Esophagus muscularis mucosa (tissue), 4 donors: ENCODE measurements at places on chromosomes 3 and 15.
A peak's percentile ranks its signal among the peaks of the same experiment; 100 is the strongest.

- DNase-seq: no peak
These were observed 6.6 kb downstream of the GPX1 start for GRCh38 chr3:49351521-49352011.

DNA sequence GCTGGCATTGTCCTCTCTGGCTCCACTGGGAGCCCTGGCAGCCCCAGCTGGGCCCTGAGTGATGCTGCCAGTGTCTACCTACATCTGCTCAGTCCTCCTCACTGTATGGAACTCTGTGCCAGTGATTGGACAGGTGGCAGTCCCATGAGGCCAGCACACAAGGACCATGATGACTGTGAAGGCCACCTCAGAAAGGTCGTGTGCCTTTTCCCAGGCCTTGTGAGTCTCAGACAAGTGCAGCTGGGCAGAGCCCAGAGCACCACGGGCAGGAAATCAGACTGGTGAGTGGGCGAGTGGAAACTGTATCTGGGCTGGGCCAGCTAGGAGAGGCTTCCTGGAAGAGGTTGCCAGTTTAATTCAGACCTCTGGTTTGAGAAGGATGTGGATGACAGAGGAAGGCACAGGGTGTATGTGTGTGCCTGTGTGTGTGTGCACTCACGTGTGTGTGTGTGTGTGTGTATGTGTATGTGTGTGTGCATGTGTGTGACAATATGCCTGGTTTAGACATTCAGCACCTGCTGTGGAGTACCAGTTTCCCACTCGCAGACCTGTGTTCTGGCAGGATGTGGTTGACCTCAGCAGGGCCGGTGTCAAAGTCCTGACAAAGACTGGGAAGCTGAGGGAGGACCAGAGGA, 7.0 kb downstream of the MAPKAPK3 start:
- DNase-seq: no peak

DNA sequence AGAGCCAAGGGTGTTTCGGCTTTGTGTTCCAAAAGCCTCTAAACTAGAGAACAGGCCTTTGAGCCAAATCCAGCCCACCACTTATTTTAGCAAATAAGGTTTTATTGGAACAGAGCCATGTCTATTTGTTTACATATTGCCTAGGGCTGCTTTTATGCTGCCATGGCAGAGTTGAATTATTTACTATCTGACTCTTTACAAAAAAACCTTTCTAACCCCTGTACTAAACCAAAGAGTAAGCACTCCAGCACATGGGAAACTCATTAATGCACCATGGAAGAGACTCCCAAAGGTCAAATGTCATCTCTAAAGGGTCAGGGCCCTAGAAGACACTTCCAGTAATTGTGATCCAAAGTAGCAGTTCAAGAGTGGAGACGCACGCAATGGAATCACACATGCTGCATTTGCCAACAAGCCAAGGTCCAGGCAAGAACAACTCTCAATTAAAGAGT, 22.3 kb downstream of the OSBPL10 start:
- DNase-seq: peak; percentile 31

DNA sequence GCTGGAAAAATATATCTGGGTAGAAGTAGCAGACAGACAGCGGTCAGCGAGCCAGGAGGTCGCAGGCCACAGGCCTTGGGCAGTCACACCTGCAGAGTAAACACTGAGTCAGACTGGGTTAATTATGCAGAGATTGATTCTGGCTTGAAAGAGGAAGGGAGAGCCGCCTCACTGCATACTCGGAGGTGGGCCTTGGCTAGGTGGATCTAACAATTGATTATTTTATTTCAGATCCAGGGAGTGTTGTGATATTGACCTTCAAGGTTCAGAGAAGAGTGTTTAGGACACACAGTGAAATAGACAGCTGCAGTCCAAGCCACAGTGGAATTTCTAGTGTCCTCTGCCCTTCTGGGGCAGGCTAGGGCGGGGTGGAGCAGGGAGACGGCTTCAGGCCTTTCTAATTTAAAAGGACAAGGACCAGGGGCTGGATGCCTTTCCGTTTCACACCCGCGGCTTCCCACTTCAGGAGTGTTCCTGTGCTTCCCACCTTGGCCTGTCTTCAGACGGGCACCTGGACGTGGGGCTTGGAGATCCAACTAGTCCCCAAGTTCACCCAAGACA, 237.3 kb downstream of the XXYLT1 start:
- DNase-seq: no peak

DNA sequence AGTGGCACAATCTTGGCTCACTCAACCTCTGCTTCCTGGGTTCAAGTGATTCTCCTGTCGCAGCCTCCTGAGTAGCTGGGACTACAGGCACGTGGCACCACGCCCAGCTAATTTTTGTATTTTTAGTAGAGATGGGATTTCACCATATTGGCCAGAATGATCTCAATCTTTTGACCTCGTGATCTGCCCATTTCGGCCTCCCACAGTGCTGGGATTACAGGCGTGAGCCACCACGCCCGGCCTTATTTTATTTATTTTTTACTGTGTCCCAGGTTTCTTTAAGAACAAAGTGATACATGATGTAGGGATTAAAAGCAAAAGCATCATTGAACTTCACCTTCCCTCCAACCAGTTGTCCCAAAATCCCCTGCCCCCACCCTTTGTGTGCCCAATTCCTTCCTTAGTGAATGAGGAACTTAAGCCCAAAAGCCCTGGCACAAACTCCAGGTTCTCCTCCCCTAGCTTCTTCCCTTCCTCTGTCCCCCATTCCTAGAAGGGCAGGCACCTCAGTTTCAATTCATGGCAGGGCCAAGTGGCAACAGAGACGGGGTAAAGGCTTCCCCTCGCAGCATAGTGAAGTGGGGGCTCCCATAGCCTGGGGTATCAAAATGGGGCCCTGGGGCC, 23.7 kb upstream of the RPN1 start:
- DNase-seq: no peak

- no peak for DNase-seq
These were observed 262.1 kb downstream of the UACA start for GRCh38 chr15:70501121-70501727.

DNA sequence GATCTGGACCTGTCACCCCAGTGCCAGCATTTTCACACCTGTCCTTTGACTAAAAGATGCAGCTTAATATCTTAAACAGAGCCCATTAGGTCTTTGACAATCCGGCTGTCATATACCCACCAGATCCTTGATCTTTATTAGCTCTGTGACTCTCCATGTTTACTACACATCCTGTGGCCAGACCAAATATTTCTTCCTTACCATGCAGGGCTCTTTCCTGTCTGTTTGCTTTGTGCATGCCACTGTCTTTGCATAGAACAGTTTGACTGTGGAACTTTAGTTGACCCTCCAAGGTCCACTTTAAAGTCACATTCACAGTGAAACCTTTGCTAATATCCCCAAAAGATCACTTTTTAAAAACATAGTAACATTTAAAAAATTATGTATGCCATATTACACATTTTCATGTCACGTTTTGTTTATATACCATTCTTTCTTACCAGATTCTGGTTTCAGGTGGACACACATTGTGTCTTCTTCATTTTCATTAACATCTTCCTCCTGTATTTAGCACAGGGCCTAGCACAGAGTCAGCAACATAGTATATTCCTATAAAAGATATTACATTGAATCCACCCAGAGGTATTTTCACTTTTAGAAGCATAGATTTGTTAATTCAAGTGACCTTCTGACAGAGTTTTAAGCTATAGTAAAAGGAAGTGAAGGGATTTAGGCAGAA, 95.8 kb downstream of the RAP2B start:
- DNase-seq: no peak

DNA sequence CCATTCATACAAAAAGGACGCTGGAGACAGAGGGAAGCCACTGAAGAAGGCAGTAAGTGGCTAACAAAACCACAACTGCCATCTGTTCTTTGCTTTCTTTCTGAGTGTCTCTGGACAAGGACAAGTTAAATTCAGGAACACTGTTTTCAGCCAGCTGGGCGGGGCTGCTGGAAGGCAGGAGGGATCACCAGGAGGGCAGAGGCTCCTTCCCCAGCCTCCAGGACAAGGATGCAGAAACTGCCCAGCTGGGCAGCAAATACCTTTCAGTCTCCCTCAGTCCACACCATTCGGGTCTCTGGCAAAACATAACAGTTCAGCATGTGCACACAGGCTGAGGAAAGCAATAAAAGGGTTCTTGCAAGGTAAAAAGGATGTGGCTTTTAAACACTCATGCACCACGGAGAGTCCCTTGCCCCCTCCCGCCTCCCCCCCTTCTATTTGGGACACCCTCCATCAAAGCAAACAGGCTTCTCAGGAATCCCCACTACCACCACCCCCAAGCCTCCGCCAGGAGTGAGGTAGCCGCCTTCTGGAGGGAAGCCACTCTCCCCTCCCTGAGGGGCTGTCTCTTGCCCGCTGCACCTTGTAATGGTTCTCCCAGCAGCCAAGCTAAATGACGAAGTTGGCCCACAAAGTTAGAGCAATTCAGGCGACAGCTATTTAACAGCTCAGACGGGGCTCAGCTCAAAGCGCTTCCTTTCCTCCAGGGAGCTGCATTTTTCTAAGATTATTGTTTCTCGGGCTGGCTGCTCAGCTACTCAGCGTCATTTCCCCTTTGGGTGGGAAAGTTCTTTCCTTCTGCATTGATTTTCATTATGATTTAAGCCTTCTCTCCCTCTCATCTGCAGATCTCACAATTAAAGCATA, 3.8 kb downstream of the HEG1 start:
- no peak for DNase-seq

DNA sequence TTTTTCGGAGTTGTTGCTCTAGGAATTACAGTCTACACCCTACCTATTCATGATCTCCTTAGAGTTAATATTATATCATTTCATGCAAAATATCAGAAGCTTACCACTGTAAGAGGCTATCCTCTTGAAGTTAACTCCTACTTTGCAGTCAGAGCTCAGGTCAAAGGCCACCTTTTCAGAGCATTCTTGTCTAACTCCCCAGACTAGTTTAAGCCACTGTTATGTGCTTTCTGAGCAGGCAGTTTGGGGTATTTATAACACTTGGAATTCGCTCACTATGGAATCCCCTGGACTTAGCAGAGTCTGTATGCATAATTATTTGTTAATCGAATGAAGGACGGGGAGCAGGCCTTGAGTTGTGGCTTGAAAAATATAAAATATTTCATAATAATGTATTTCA, 21.7 kb downstream of the MED12L start:
- DNase-seq: peak; percentile 26

GRCh38 chr3:20846066-20846465, 660.1 kb upstream of the SGO1 start:
- DNase-seq: no peak

GRCh38 chr15:65431731-65432130, 9.0 kb upstream of the IGDCC4 start:
- no peak for DNase-seq

DNA sequence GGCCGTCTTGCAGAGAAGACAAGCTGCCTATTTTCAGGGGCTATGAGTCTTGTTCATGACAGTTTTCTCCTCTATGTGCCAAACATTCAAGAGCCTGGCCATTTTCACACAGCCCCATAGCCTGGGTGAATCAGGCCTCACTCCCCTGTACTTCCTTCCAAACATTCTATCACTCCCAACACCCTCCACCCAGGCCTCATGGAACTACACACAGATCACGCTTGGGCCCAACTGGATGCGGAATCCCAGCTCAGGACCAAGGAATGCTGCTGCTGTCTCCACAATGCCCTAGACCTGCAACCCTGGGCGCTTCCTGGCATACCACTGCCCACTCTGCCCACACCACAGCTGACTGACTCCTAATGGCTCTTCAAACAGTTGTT, 39.4 kb upstream of the PCSK6 start:
- DNase-seq: peak; percentile 91

GRCh38 chr15:34942363-34942762, 27.2 kb downstream of the AQR start:
- DNase-seq: no peak

DNA sequence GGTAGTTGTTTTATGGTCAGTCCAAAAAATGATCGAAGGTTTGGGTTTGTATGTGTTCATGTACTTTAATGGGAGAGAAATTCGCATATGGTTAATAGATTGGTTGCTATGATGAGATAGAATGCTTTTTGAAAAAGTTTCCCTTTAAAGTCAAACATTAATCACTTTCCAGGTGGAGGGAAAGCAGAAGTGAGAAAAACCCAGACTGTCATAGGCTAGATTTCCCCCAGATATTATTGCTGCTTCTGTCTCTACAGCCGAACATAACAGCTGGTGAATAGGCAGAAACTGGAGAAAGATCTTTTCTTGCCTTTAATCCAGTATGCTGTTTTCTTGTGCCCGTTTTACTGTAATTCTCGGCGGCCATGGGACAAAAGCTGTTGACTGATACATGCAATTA, 287.6 kb downstream of the SOX2 start:
- no peak for DNase-seq

DNA sequence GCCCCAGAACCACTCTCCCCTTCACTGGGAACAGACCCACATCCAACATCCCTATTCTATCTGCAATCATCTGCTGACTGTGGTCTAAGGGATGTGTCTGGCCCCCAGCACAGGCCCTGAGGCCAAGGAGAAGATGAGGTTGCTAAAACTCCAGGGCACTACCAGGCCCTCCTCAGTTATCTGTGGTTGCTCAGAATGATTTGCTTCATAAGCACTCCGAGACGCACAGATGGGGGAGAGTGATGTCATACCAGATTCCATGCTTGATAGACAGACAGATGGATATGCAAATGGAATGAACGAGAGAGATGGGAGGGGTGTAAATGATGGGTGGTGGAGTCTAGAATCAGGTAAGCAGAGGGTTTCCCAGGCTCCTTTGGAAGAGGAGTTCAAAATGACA, 57.8 kb downstream of the CEMIP start:
- no peak for DNase-seq

GRCh38 chr3:155554777-155555451, 190.0 kb downstream of the PLCH1 start:
- no peak for DNase-seq

- DNase-seq: no peak
These were observed 769.5 kb downstream of the TUSC7 start for GRCh38 chr3:117479095-117479494.

GRCh38 chr3:62376906-62377877, 3.8 kb upstream of the FEZF2 start:
- DNase-seq: no peak

DNA sequence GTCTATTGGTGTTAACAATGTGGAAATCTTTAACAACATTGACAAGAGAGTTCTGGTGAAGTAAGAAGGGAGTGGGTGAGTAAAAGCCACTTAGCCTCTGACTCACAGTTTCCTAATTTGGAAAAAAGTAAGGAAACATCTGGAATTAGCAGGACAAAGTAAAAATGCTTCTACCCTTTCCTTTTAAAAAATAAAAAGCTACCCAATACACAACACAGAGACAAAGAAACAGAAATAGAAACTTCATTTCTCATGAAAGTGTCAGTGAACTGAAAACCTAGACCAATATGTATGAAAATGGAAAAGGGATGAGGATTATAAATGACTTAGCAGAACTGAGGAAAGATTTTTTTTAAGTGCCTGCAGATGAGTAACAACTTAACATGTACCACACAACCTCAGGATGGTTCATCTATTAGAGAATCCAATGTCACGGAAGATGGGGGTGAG, 65.4 kb downstream of the SSR3 start:
- DNase-seq: no peak
